Stimulated activated memory B cell treated with anti-CD40 and anti-IgM and Interleukin-4, amounts not matched to agents 10 μg/mL and 1 μg/mL and 100 μg/mL, for 72 hours (primary cell): ENCODE measurements at places on chromosomes 5 and 9.

- H3K4me3 ChIP-seq = no peak overlapping the region
- no peak overlapping the region for H3K27ac ChIP-seq
- peaks cover 10% of the 10 kb centered on the region for H3K27me3 ChIP-seq
- ATAC-seq = no peak
These were observed 17.3 kb upstream of the SMAD5 start for GRCh38 chr5:136115183-136115865.

DNA sequence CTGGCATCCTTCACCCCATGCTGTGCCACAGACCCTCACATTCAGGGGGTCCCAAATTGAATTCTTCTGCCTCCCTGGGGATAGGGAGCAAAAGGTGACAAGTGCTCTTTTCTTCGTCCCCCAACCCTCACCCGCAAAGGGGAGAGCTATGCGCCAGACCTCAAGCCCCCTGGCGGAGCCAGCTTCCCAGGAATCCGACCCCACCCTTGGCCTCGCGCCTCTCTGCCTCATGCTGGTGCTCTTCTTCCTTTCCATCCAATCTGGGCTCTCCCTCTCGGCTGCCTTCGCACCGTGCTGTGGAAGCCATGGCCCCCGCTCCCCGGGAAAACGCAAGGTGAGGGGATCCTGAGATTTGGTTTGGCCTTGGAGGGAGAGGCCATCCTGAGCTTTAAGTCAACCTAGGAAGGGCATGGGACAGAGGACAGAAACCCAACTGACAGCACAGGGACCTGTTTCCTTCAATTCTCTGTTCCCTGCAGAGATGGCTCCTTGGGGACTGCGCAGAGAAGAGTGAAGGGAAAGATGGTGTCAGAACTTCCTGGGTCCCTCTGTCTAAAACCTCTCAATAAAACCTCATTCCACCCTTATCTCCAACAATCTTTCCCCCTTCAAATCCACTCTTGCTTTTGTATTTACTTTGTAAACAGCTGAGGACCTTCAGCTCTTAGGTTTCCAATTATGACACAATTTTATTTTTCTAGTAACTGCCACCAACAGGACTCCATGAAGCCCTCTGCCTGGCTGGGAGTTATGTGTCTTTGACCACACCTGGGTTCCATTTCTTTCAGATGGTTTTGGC, 36.3 kb upstream of the CRB2 start:
- H3K36me3 ChIP-seq = no peaks in the 10 kb centered on the region
- H3K4me1 ChIP-seq = peaks cover 78% of the 10 kb centered on the region
- no peaks in the 10 kb centered on the region for H3K27me3 ChIP-seq
- H3K4me3 ChIP-seq = no peak overlapping the region
- peak overlapping the region; percentile 84 for H3K27ac ChIP-seq

DNA sequence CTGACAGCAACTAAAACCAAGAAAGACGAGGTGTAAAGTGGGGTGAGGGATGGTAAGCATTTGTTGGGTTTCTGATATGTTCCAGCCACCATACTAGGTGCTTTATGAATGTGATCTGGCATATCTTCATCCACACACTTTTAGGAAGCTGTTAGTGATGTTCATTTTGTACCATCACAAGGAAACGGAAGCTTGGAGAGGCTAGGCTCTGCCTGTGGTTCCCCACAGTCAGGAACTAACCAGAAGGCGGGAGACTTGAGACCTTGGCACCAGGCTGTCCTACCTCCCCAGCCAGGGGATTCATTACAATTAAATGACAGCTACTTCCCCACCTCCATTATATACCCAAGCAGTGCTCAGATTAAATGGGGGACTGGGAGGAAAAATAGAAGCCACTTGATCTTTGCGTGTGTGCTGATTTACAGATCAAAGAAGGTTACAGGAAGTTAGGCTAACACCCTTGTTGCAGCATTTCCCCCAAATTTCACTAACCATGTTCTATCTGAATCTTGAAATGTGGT, 43.0 kb downstream of the SFXN1 start:
- H3K27me3 ChIP-seq = no peaks in the 10 kb centered on the region
- no peak overlapping the region for H3K4me3 ChIP-seq
- peaks cover 75% of the 10 kb centered on the region for H3K36me3 ChIP-seq
- no peak overlapping the region for H3K27ac ChIP-seq

DNA sequence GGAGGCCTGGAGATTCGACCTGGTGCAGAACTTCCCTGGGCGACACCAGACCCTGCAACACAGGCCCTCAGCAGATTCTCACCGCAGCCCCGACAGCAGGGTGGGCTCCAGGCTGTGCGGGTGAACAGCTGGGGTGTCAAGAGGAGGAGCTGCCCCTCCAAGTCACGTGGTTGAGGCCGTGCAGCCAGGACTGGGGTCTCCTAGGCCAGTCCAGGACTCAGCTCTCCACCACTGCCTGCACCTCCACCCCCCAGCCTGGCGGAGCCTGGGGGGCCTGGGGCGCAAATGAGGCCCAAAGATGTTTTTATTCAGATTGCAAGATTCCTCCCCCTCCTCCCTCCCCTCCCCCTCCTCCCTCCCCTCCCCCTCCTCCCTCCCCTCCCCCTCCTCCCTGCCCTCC, 9.2 kb upstream of the AGPAT2 start:
- H3K27ac ChIP-seq = no peak overlapping the region
- no peak for ATAC-seq
- H3K27me3 ChIP-seq = peaks cover 70% of the 10 kb centered on the region
- peaks cover 25% of the 10 kb centered on the region for H3K4me1 ChIP-seq
- no peaks in the 10 kb centered on the region for H3K36me3 ChIP-seq

DNA sequence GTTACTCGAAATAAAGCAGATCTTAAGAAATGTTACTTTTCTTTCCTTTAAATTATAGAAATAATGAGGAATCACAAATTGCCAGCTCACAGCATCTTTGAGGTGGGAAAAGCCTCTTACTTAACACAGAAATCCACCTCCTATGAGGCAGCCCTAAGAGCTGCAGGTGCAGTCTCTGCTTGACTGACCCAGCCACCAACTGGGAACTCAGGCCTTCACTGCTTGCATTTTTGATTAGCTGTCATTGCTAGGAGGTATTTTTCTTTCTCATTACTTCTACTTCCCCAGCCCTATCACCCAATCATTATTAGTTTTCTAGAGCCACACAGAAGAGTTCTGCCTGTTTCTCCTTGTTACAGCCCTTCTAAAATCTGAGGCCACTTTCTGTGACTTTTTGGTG, 416.5 kb upstream of the KLF4 start:
- H3K4me3 ChIP-seq = no peak overlapping the region
- H3K27ac ChIP-seq = peak overlapping the region; percentile 44
- H3K36me3 ChIP-seq = no peaks in the 10 kb centered on the region
- peak; percentile 64 for ATAC-seq

DNA sequence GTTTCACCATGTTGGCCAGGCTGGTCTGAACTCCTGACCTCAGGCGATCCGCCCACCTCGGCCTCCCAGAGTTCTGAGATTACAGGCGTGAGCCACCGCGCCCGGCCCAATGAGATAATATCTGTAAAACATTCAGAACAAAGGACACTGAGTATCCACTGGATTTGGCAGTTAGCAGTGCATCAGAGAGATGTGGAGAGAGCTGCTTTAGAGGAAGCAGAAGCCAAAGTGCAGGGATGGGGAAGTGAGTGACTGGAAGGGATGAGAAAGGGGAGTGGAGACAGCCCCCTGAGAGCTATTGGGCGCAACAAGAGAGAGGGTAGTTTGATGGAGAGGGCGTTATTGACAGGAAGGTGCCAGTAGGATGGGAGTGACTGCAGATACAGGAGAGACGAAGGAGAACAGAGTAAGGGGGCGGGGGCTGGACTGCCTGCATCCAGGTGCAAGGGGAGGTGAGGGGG, 157.5 kb upstream of the SHB start:
- H3K27me3 ChIP-seq = peaks cover 60% of the 10 kb centered on the region
- no peak overlapping the region for H3K4me3 ChIP-seq
- ATAC-seq = no peak
- peaks cover 11% of the 10 kb centered on the region for H3K4me1 ChIP-seq
- no peaks in the 10 kb centered on the region for H3K36me3 ChIP-seq
- no peak overlapping the region for H3K27ac ChIP-seq

DNA sequence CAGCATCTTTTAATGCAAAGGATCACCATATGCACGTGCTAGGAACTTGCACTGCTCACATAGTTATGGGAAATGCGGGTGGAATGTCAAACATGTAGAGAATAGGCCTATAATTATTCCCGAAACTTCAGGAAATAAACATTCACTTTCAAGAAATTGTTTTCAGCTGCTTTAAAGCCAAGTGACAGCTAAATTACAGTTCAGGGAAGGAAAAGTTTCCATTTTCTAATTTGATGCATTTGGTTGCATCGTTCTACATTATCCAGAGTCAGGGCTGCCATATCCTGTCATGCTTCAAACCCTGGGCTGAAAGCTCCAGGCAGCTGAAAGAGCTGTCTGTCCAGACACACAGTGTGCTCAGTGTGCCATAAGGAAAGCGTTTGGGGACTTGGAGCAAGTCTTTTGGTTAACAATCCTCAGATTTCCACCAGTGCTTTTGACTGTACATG, 518.1 kb downstream of the CSNK1G3 start:
- no peaks in the 10 kb centered on the region for H3K36me3 ChIP-seq
- no peak for ATAC-seq
- no peak overlapping the region for H3K4me3 ChIP-seq
- no peaks in the 10 kb centered on the region for H3K27me3 ChIP-seq

DNA sequence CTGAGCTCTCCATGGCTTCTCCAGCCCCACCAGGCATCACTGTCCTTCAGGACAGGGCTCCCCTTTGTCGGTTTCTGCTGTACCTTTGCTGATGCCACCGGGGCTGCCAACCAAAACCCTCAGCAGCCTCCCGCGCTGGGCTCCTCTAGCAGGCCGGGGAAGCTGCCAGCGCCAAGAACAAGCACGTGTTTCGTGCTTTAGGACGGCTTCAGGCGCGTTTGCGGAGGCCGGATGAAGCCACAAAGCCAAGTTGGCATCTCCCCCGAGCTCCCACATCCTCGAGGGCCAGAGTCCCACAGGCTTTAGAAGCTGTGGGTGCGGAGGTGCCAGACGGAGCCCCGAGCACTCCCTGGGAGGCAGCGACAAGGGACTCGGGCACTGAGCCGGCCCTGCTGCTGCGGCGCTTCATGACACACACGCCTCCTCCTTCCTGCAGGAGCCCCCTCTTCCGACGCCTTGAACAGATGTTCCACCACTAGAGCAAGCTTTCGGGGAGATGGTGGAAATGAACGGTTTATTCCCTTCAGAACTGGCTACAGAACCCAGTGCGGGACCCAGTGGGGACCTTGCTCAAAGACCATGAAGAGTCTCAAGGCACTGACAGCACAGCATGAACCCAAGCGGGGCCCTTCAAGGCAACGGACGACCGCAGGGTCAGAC, 36.7 kb downstream of the SARDH start:
- peaks cover 81% of the 10 kb centered on the region for H3K27me3 ChIP-seq
- H3K27ac ChIP-seq = no peak overlapping the region
- ATAC-seq = peak; percentile 31
- no peak overlapping the region for H3K4me3 ChIP-seq
- no peaks in the 10 kb centered on the region for H3K36me3 ChIP-seq

GRCh38 chr5:3590161-3590966, 5.3 kb upstream of the IRX1 start:
- no peak overlapping the region for H3K27ac ChIP-seq
- H3K36me3 ChIP-seq = no peaks in the 10 kb centered on the region
- H3K4me1 ChIP-seq = peaks cover 8% of the 10 kb centered on the region
- no peak for ATAC-seq
